EL (cell line): ENCODE measurements at places on chromosomes 6 and 20.

- no peak for DNase-seq
These were observed 53.8 kb downstream of the CD40 start for GRCh38 chr20:46171909-46172308.

DNA sequence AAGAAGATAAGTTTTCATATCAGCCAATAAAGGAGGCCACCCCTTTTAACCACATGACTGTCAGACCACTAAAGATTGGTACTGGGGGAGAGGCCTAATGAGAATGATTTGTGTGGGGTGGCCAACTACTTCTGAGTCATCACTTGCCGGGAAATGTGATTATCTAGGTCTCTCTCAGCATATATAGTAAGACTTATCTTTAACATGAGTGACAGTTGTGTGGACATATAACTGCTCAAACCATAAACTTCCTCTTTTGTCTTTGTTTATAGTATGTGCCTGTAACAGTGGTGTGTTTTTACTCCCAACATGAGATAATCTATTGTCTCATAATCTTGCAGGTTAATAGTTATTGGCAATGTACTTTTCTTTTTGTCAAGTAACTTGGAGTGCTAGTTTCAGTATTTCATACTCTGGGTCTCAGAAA lies 312.4 kb downstream of the CDKAL1 start:
- DNase-seq: peak; percentile 33

- no peak for DNase-seq
These were observed 73.4 kb downstream of the ISM1 start for GRCh38 chr20:13294522-13294921.

- peak; percentile 87 for DNase-seq
These were observed 13.6 kb downstream of the LRRC73 start for GRCh38 chr6:43496370-43497128.
